Effector memory CD4-positive, alpha-beta T cell (primary cell): ENCODE measurements at places on chromosomes 4 and X.
A peak's percentile ranks its signal among the peaks of the same experiment; 100 is the strongest.

DNA sequence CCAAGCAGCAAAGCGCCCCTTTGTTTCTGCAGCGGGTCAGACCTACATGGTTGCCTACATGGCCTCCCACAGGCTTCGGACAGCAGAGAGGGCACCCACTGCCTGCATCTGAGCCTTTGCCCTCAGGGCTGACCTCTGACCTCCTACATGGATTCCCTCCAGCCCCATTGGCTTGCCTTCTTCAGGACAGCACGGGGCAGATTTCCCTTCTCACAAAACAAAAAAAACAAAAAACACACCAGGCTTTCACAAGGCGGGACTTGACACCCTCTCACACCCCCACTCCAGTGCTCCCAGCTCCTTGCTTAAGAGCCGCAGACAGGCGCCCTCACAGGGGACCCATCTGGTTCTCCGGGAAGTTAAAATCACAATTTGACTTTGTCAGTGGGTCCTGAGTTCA is 32.9 kb downstream of the ZFYVE28 start:
- H3K36me3 ChIP-seq: peaks cover 4% of the 10 kb centered on the region
- H3K27me3 ChIP-seq: no peaks in the 10 kb centered on the region
- no peak overlapping the region for H3K4me3 ChIP-seq
- H3K27ac ChIP-seq: no peak overlapping the region
- DNase-seq: no peak
- H3K4me1 ChIP-seq: peaks cover 3% of the 10 kb centered on the region

GRCh38 chr4:43146198-43146597 is 253.7 kb downstream of the GRXCR1 start:
- no peaks in the 10 kb centered on the region for H3K4me1 ChIP-seq
- no peaks in the 10 kb centered on the region for H3K36me3 ChIP-seq
- H3K4me3 ChIP-seq: no peak overlapping the region
- H3K27me3 ChIP-seq: no peaks in the 10 kb centered on the region
- DNase-seq: no peak
- no peak overlapping the region for H3K27ac ChIP-seq

DNA sequence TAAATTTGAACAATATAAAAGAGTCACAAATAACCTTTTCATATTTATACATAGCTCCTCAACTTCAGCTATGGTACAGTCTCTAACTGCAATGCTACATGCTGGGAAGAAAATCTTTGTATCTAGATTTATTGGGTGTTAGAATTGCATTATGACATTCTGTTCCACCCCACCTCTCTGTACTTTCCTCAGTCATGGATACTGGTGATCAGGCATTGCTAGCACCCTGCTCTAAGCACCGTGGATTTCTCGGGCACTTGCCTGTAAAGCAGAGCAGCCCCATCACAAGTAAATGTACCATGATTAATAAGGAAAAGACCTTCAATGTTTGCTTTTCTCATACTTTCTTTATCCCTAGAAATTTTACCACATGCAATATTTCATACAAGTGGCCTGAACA is 1028.9 kb upstream of the INTU start:
- H3K4me1 ChIP-seq: no peaks in the 10 kb centered on the region
- no peak overlapping the region for H3K4me3 ChIP-seq

GRCh38 chr4:153438916-153439756 is 27.0 kb upstream of the TMEM131L start:
- H3K27me3 ChIP-seq: no peaks in the 10 kb centered on the region
- H3K27ac ChIP-seq: peak overlapping the region; percentile 71
- peaks cover 12% of the 10 kb centered on the region for H3K4me1 ChIP-seq
- no peak for DNase-seq
- no peaks in the 10 kb centered on the region for H3K36me3 ChIP-seq
- peak overlapping the region; percentile 55 for H3K4me3 ChIP-seq

DNA sequence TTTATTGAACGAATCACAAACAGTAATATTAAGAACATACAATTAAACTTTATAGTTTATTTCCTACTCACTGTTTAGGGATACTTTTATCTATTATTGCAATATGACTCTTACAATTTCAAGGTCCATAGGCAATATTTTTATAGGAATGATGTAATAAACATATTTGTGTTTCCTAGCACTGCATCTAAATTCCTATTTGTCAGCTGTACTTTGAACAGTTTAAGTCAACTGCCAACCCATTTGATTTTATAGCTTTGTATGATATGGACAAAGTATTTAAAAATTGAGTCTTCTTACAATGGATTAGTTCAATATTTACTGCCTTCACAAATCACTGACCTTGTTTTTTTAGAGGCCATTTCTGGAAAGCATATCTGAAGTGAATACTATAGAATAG is 199.3 kb downstream of the PCDH7 start:
- DNase-seq: no peak
- H3K27me3 ChIP-seq: no peaks in the 10 kb centered on the region
- H3K36me3 ChIP-seq: no peaks in the 10 kb centered on the region
- H3K4me3 ChIP-seq: no peak overlapping the region
- no peak overlapping the region for H3K27ac ChIP-seq
- H3K4me1 ChIP-seq: no peaks in the 10 kb centered on the region

DNA sequence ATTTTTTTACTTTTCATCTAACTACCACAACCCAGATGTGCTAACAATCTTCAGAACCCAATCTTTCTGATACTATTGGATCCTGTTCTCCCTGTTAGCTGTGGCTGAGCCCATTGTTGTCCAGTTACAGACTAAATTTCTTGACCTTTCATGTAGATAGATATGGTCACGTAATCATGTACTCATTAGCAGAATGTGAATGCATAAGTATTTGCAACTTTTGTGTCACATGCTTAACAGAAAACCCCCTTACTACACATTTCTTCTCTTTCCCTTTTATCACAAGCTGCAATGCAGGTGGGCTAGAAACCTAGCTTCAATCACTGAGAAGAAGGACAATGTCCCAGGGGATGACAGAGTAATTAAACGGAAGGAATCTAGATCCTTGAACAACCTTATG is 13.1 kb upstream of the FAM13A start:
- H3K4me1 ChIP-seq: no peaks in the 10 kb centered on the region
- no peak for DNase-seq

- H3K27me3 ChIP-seq: no peaks in the 10 kb centered on the region
- H3K4me1 ChIP-seq: no peaks in the 10 kb centered on the region
- H3K4me3 ChIP-seq: no peak overlapping the region
- H3K36me3 ChIP-seq: no peaks in the 10 kb centered on the region
These were observed 4.0 kb downstream of the GABRA2 start for GRCh38 chr4:46385946-46386345.

GRCh38 chr4:24643774-24644520 is 59.6 kb upstream of the DHX15 start:
- H3K4me1 ChIP-seq: no peaks in the 10 kb centered on the region
- H3K27me3 ChIP-seq: no peaks in the 10 kb centered on the region
- H3K36me3 ChIP-seq: no peaks in the 10 kb centered on the region
- no peak overlapping the region for H3K27ac ChIP-seq
- H3K4me3 ChIP-seq: no peak overlapping the region
- DNase-seq: no peak
